ENCODE measurements at places on chromosomes 11 and 22.

GRCh38 chr11:115462004-115462541 is 42.1 kb downstream of the CADM1 start:
- no peak for DNase-seq

DNA sequence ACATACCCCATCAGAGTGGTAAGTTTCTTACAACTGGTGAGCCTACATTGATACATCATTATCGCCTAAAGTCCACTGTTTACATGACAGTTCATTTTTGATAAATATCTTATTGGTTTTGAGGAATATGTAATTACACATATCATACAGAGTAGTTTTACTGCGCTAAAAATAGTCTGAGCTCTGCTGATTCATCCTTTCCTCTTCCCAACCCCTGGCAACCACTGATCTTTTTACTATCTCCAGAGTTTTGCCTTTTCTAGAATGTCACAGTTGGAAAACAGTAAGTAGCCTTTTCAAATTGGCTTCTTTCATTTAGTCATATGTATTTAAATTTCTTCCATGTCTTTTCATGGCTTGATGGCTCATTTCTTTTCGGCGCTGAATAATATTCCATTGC is 112.8 kb downstream of the LARGE1 start:
- DNase-seq, result no peak

DNA sequence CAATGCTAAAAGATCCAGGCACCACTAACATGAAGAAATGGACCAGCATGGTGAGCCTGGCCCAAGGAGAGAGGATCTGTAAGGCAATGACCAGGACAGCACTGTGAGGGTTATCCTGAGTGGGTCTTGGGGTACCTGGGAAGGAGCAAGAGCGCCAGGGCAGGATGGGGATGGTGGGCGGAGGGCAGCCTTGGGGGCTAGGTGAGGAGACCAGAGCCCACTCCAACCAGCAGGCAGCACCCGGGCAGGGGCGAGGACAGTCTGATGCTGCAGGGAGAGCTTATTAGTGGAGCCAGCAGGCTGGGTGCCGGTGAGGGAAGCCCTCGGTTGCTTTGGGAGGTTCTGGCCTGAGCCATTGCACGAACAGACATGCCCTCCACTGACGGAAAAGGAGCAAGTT is 10.7 kb upstream of the NAP1L4 start:
- no peak for DNase-seq

- no peak for DNase-seq
Measured at GRCh38 chr11:131696690-131697089, 326.3 kb downstream of the NTM start.

GRCh38 chr22:24039046-24039445 is 27.9 kb downstream of the CABIN1 start:
- no peak for DNase-seq

GRCh38 chr22:30968015-30968923 is at the start of gene MORC2:
Gene MORC2 (minus strand): TSS chr22:30968774. CDS start chr22:30967889, 885 bp downstream.
- DNase-seq, result no peak

All from BJ (cell line).